ENCODE measurements at places on chromosomes 16 and 17.

DNA sequence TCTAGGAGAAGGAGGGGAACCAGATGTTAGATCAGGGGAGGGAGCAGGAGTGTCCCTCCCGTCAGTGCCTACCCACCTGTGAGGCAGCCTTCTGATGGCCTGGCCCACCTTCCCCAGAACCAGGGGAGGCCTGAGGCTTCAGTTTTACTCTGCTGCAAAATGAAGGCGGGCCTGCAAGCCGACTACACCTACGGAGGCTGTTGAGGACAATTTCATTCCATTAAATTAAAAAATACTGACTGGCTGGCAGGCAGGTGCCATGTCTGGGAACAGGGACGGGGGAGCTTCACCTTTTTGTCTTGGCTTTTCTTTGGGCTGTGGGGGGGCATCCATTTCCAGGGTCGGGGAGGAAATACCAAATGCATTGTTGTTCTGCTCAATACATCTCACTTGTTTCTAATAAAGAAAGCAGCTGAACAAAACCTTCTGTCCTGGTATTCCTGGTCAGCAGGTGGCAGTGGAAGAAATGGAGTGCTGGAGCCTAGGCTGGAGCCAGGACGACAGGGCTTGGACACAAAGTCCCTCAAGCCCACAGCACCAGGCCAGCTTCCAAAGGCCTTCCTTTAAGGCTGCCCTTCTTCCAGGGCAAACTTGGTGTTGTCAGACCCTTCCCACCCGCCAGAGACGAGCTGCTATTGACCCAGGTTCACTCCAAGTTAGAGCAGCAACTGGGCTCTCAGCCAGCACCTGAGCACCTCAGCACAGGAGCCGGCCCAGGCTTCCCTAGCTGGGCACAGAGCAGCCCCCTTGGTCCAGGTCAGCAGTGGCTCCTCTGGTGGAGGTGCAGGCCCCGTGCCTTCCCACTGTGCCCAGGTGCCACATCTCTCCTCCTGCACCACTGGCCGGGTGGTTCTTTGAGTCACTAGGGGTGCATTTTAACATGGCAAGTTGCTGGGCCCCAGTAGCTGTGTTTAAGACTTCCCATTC, 23.5 kb downstream of the PLCD3 start:
- DNase-seq, result no peak
- no peak overlapping the region for H3K4me3 ChIP-seq

- no peak overlapping the region for H3K4me3 ChIP-seq
- H3K36me3 ChIP-seq, result no peaks in the 10 kb centered on the region
- H3K27ac ChIP-seq, result no peak overlapping the region
- H3K27me3 ChIP-seq, result no peaks in the 10 kb centered on the region
- DNase-seq, result no peak
- no peaks in the 10 kb centered on the region for H3K4me1 ChIP-seq
These were observed 193.7 kb upstream of the CDH13 start for GRCh38 chr16:82433042-82433441.

DNA sequence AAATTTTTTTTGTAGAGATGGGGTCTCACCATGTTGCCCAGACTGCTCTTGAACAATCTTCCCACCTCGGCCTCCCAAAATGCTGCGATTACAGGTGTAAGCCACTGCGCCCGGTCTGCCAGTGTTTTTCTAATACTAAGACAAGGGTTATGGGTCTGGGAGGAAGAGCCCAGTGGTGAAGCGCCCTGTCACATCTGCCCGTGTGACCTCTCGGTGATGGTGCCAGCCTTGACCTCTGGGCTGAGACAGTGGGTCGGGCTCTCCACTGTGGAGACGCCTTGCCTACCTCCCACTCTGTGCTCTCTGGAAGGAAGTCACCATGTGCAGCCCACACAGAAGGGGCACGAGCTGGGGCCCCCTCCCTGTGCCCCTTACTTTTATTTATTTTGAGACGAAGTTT, 5.1 kb upstream of the BAIAP2 start:
- H3K27ac ChIP-seq, result no peak overlapping the region
- peaks cover 22% of the 10 kb centered on the region for H3K4me1 ChIP-seq
- DNase-seq, result no peak
- H3K36me3 ChIP-seq, result peaks cover 2% of the 10 kb centered on the region

GRCh38 chr16:82046941-82047340, 11.9 kb downstream of the HSD17B2 start:
- DNase-seq, result no peak
- H3K27ac ChIP-seq, result no peak overlapping the region
- H3K4me3 ChIP-seq, result no peak overlapping the region
- no peaks in the 10 kb centered on the region for H3K4me1 ChIP-seq

DNA sequence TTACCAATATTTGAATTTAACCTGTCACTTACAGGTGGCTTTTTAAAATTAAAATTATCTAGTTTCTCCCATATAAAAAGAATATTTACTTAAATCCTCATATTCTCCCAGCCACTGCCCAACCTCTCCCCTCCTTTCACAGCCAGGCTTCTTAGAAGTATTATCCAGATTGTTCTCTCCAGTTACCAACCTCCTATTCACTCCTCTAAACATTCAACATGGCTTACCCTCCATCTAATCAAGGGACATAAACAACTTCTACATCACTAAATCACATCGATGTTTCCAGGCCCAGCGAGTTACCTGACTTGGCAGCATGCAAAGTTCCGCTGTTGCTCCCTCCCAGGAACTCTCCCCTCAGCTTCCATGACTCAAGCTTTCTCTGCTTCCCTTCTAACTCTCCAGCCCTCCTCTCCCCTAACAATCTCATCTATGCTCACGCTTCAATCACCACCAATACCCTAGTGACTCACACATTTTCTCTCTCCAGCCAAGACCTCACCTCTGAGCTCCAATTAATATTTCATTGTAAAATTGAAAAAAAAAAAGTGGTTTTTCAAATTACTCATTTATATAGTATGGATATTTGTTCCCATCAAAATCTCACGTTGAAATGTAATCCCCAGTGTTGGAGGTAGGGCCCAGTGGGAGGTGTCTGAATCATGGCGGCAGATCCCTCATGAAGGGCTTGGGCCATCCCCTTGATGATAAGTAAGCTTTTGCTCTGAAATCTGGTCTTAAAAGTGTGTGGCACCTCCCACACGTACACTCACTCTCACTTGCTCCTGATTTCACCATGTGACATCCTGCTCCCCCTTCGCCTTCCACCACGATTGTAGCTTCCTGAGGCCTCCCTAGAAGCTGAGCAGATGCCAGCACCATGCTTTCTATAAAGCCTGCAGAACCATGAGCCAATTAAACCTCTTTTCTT, 88.5 kb downstream of the HELZ start:
- no peak overlapping the region for H3K27ac ChIP-seq
- H3K36me3 ChIP-seq, result peaks cover 45% of the 10 kb centered on the region

DNA sequence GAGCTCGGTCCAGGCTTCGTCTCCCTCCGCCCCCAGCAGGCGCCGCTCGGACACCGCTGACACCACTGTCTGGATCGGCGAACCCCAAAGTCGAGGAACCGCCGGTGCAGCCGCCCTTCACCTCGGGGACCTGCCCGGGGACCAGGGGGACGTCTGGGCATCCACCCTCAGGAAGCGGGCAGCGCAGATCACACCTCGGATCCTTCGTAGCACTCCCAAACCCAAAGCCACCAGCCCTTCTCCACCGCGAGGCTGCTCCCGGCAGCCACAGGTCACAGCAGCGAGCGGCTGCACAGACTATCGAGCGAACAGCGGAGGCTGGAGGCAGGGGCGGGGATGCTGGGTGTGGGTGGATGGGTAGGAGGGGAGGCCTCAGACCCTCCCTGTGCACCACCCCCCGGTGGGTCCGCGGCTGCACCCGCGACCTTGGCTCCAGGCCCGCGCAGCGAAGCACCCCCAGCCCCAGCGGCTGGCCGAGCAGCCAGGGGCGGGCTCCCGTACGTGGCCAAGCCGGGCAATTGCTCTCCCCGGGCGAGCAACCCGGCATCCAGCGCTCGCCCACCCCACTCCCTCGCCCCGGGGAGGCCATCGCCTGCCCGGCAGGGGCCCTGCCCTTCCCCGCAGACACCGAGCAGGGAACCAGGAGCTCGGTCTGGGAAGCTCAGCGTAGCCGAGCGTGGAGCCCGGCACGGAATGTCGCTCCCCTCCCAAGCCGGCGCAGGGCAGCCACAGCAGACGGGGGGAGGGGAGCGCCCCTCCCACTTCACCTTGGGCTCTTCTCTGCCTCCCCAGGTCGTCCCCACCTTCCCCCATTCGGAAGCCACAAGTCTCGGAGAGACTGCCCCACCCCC, 1.0 kb downstream of the SDK2 start:
- no peaks in the 10 kb centered on the region for H3K36me3 ChIP-seq
- peaks cover 36% of the 10 kb centered on the region for H3K4me1 ChIP-seq
- peak overlapping the region; percentile 73 for H3K4me3 ChIP-seq
- peak; percentile 42 for DNase-seq
- H3K27me3 ChIP-seq, result peaks cover 8% of the 10 kb centered on the region

GRCh38 chr16:1770328-1771187, 785 bp downstream of the NME3 start:
- peak overlapping the region; percentile 88 for H3K4me3 ChIP-seq
- H3K27ac ChIP-seq, result no peak overlapping the region
- DNase-seq, result peak; percentile 9
- peaks cover 32% of the 10 kb centered on the region for H3K4me1 ChIP-seq
- no peaks in the 10 kb centered on the region for H3K27me3 ChIP-seq

DNA sequence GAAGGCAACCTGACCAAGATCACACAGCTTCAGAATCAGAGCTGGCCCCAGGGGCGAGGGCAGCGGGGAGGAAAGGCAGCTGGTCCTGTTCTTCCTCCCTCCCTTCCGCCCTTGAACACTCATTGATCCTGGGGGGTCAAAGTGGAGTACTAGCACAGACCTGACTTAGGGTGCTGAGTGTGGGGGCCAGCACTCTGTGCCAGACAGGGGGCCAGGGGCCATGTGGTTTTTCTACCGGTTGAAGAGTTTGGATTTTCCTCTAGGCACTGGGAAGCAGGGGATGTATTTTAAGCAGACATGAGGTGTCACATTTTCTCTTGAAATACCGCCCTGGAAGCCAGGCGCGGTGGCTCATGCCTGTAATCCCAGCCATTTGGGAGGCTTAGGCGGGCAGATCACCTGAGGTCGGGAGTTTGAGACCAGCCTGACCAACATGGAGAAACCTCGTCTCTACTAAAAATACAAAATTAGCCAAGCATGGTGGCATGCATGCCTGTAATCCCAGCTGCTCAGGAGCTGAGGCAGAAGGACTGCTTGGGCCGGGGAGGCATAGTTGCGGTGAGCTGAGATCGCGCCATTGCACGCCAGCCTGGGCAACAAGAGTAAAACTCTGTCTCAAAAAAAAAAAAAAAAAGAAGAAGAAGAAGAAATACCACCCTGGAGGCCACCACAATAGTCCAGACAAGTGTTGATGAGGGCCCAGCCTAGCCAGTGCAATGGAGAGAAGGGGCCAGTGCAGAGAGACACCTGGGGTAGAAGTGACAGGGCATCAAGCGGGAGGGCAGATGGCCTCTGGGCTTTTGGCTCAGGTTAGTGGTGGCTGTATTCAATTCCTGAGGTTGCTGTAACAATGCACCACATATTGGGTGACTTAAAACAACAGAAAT, 15.3 kb downstream of the OSBPL7 start:
- H3K4me3 ChIP-seq, result no peak overlapping the region
- H3K4me1 ChIP-seq, result no peaks in the 10 kb centered on the region
- peaks cover 43% of the 10 kb centered on the region for H3K36me3 ChIP-seq
- DNase-seq, result no peak
- no peak overlapping the region for H3K27ac ChIP-seq
- no peaks in the 10 kb centered on the region for H3K27me3 ChIP-seq

- H3K4me3 ChIP-seq, result no peak overlapping the region
- H3K36me3 ChIP-seq, result no peaks in the 10 kb centered on the region
- H3K27ac ChIP-seq, result no peak overlapping the region
These were observed 60.2 kb upstream of the ZKSCAN2 start for GRCh38 chr16:25317732-25318316.

DNA sequence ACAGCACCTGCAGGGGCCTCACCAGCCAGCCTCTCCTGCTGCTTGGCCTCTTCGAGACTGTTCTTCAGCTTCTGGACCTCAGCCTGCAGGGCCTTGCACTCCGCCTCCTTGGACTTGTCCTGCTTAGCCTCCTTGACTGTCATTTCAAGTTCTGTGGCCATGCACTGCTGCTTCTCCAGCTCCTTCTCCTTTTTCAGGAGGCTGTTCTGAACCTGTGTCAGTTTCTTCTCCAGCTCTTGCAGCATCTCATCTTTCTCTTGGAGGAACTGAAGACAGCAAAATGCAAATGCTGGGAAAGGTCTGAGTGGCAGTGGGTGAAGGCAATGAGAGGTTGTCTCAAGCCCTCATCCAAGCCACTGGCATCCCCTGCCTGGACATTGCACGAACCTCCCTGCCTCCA, 39.1 kb downstream of the DHX38 start:
- H3K36me3 ChIP-seq, result no peaks in the 10 kb centered on the region
- H3K4me1 ChIP-seq, result no peaks in the 10 kb centered on the region
- no peak for DNase-seq
- H3K4me3 ChIP-seq, result no peak overlapping the region

- no peaks in the 10 kb centered on the region for H3K4me1 ChIP-seq
- H3K4me3 ChIP-seq, result no peak overlapping the region
- no peaks in the 10 kb centered on the region for H3K36me3 ChIP-seq
- H3K27me3 ChIP-seq, result no peaks in the 10 kb centered on the region
- DNase-seq, result no peak
These were observed 173.1 kb downstream of the HS3ST3A1 start for GRCh38 chr17:13428611-13429042.
